Upper lobe of left lung (tissue), 6 donors: ENCODE measurements at places on chromosomes 13 and 19.

DNA sequence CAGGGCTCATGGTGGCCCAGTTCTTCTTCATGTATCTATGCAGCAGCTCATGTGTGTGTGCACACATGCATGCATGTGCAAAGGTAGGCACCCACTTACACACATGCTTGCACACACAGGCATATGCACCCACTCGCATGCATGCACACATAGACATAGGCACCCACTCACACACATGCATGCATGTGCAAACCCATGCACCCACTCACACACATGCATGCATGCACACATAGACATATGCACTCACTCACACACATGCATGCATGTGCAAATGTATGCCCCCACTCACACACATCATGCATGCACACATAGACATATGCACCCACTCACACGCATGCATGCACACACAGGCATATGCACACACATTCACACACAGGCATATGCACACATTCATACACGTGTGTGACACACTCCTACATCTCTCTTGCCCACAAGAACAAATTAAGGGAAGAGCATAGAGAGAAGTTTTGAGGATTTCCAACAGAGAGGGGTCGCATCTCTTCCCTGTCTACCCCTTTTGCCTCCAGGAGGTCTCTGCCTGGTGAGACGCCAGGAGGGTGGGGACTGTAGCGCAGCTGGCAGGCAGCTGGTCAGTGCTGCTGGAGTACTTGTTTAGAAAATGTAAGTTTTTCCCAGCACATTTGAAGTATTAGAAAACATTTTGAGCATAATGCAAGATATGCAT is 63.9 kb upstream of the ARHGEF7 start:
- no peak for DNase-seq

DNA sequence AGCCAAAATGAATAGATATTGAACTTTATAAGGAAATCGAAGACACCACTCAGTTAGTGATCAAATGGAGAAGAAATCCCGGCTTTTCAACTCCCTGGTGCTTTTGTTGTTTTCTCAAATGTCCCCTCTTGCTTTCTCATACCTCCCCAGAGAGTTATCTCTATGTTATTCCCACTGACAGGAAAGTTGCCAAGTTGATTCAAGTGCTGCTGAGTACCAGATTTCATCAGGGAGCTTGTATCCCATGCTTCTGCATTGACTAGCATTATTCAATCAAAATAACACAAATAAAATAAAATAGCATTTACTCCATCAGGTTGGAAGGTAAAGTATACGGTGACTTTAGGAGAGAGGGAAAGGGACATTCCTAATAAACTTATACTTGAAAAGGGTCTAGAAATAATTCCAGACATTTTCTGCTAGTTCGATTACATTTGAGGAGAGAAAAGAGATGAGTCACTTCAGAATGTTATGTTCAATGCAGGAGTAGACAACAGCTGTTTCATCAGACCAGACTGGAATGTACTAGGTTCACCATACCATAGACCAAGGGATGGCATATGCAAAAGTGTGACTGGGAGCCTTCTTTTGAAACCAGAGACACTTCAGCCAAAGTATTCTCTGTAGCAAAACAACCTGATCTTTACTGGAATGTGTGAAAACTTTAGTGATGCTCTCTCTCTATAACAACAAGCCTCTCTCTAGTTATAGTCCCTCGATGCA is 397.8 kb downstream of the FGF14 start:
- DNase-seq: no peak

GRCh38 chr13:25588336-25589060 is 216.7 kb downstream of the ATP8A2 start:
- no peak for DNase-seq

DNA sequence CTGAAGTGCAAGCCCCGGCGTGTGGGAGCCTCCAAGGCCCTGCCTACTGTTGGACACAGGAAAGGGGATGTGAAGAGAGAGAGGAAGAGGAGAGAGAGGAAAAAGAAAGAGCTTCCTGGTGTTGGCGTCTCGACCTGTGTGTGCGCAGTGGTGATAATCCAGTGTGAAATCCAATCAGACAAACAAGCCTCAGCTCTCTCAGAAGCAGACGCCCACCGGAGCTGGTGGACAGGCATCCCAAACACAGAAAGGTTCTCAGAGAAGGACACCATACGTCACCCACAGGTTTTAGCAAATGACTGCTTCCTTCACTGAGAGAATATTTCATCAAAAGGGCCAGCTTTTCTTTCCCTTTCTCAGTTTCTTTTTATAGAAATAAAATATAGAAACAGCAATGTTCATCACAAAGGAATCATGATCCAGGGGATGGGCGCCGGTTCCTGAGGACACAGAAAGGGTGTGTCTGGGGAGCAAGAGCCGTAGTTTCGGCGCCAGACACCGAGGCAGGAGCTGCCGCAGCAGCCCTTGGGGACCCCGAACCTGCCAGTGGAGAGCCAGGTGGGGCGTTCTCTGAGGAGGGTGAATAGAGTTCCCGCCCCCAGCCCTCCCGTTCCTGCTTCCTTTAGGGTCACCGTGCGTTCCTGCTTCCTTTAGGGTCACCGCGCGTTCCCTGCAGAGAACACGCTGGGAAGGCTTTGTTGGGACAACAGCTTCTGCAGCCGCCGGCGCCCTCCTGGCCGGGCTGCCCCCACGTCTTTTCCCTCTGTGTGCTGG is 145.8 kb upstream of the SOX1 start:
- DNase-seq: peak; percentile 1

DNA sequence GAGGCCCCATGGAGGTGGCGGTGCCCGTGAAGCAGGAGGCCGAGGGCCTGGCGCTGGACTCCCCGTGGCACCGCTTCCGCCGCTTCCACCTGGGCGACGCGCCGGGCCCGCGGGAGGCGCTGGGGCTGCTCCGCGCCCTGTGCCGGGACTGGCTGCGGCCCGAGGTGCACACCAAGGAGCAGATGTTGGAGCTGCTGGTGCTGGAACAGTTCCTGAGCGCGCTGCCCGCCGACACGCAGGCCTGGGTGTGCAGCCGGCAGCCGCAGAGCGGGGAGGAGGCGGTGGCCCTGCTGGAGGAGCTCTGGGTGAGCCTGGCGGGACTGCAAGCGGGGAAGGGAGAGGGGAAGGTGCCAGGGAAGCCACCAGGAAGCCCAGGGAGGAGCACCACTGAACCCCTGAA is 5.8 kb downstream of the ZNF444 start:
- peak; percentile 81 for DNase-seq

GRCh38 chr19:48986211-48986610 is 6.9 kb downstream of the GYS1 start:
- no peak for DNase-seq

- DNase-seq: no peak
Measured at GRCh38 chr13:26679411-26680122, 81.0 kb downstream of the GPR12 start.

DNA sequence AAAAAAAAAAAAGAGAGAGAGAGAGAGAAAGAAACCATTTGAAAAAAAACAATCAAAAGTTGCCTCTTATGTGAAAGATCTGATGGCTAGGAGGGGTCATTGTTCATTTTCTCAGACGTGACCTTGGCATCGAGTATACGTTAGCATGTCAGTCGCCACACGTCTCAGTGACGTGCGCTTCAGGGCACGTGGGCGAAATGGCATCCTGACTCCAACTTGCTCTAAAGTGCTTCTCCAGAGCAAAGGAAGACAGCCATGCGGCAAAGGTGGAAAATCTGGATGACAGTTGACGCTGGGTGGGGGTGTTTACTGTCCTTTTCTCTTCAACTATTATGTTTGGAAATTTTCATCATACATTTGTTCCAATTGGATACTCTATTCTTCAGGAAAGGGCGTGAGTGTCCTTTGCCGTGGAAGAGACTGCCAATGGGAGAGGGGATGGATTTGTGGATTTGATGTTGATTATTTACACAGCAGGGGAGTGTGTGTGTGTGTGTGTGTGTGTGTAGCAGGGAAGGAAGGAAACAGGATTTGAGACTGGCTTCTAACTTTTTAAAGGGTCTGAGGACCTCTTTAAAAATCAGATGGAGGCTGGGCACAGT is 25.0 kb downstream of the KLF2 start:
- no peak for DNase-seq

DNA sequence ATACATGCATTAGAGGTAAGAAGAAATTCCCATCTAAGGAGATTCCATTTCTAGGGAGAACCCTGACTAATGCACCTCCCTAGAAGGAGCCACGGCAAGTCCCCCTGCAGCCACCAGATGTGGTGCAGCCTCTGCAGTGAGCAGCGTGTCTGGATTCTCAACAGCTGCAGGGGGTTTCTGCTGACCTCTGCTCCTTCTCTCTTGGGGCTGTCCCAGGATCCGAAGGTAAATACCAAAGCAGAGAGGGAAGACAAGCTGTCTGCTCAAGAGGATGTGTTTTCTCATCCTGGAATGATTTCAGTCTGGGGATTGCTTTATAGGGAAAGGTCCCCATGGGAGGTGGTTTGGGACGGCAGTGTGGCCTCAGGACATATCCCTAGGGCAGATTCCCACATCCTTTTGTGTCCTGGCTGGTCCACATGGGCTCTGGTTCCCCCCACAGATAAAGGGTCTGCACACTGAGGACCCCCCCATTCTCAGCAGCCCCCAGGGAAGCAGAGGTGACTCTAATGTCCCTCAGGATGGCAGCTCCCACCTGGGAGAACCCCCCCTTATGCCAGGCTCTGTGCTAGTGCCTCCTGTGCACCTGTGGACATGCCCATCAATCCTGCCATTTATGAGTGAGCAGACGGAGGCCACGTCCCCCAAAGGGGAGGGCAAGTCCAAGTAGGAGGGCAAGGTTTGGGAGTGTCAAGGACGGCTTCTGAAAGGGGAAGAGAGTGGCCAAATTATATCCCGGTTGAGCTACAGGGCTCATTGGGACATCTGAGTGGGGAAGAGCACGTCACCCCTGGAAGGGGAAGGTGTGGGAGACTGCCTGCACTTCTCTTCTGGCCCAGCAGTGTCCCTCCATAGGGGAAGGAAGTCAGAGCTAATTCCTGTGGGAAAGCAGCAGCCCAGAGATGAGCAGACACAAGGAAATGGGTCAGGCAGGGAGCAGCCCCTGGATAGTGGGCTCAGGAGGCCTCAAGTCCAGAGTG is 10.2 kb upstream of the OR10H5 start:
- DNase-seq: no peak

DNA sequence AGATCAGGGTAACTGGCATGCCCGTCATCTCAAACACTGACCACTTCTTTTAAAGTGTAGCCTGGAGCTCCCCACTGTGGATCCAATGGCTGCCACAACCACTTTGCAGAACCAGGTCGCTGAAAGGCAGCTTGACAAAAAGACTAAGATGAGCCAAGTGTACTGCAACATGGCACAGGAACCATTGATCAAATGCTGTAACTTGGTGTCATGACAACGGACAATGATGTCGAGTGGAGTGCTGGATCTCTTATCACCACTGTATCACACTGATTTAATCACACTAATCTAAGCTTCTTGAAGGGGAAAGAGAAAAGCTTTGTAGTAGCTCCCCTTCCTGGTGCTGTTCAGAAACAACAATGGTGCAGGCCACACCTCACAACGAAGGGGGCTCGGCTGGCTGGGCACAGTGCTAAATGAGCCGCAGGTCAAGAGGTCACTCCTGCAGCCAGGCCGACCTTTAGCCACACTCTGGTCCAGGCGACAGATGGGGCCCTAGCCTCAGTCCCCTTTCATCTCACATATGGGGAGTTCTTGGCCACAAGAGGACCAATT is 2.2 kb upstream of the TNFRSF19 start:
- DNase-seq: no peak

DNA sequence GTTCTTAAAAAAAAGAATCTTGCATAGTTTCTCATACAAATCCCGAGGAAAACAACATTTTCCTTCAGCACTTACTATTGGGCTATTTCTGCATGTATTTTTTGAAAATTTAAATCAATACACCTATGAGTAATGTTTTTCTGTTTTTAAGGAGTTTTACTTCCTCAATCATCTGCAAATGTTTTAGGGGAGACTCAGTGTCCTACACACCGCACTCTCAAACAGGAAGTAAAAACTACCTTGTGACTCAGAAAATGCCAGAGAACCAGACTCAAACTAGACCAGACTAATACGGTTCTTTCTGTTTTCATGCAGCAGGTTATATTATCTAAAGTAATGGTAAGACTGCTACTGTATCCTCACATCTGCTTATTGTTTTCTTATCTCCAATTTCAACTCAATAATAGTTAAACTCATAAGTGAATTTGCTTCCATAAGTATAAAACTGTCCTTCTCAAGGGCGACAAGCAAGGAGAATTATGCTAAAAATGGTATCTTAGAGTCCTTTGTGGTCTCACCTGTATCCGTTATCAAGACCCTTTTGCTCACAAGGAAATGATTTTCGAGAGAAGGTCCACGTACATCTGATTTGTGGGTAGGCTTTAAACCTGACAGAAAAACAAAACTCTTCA is 52.5 kb downstream of the FLT3 start:
- DNase-seq: no peak

- DNase-seq: peak; percentile 39
Measured at GRCh38 chr19:17391371-17392151, 2.4 kb downstream of the CCDC194 start.

- no peak for DNase-seq
Measured at GRCh38 chr19:29337029-29337428, 124.1 kb upstream of the UQCRFS1 start.

DNA sequence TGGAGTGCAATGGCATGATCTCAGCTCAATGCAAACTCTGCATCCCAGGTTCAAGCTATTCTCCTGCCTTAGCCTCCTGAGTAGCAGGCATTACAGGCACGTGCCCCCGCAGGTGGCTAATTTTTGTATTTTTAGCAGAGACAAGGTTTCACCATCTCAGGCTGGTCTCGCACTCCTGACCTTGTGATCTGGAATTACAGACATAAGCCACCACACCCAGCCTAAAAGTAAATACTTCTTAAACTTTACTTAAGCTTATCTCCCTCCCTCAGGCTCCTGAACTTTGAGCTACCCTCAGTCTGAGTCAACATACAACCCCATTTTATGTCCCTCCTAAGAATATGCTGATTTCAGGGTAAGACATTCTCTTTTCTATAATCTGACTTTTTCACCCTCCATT is 66.1 kb downstream of the ZNF486 start:
- no peak for DNase-seq

- DNase-seq: no peak
Measured at GRCh38 chr19:42424712-42425131, 2.5 kb downstream of the LIPE start.

- no peak for DNase-seq
Measured at GRCh38 chr19:13133241-13133870, 15.3 kb downstream of the NACC1 start.
